Peyer's patch (tissue), 4 donors: ENCODE measurements at places on chromosomes 1 and 21. TPM values are rescaled to one million over a fixed set of nuclear protein-coding genes. Genes with fewer than 3 reads are reported as not detected.
A peak's percentile ranks its signal among the peaks of the same experiment; 100 is the strongest.

DNA sequence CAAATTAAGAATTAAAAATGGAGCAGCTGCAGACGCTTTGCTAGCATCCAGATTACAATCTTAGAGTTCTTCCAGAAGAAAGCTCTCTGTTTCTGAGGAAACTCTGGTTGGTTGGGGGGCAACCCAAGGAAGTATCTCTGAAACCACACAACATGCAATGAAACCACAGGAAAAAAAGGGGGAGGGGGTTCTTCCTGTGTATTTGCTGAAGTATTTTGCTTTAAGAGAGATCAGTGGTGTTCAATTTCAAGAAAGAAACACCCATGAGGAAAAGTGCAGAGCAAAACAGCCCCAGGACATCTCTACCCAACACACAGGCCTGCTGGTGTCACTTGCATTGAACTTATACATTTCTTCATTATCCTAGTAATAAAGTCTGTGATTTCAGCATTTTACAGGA, 19.7 kb upstream of the TIAM1 start:
- DNase-seq: no peak

DNA sequence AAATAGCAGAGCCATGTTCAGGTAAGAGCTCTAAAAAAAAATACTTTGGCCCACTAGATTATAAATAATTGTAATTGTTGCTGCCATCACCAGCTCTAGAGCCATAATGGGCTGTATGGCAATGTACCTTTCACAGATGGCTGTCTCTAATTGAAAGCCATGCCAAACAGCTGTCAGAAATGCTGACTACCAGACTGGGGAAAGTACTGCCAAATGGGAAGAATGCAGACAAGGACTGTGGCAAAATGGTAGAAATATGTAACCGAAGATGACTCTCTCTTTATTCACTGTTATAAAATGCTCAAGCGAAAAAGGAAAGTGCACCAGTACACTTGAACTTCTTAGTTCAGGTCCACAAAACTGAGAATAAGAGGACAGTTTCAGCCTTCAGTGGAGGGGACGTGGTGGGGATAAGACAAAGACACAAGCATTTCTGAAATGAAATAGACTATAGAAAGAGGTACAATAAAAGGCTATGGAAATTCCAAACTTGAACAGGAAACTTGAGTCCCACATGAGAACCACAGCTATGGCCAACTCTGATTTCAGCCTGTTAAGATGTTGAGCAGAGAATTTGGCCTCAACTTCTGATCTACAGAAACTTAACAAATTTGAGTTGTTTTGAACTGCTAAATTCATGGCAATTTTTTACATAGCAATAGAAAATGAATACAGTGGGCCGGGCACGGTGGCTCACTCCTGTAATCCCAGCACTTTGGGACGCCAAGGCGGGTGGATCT, 46.5 kb upstream of the LPGAT1 start:
- no peak for DNase-seq

DNA sequence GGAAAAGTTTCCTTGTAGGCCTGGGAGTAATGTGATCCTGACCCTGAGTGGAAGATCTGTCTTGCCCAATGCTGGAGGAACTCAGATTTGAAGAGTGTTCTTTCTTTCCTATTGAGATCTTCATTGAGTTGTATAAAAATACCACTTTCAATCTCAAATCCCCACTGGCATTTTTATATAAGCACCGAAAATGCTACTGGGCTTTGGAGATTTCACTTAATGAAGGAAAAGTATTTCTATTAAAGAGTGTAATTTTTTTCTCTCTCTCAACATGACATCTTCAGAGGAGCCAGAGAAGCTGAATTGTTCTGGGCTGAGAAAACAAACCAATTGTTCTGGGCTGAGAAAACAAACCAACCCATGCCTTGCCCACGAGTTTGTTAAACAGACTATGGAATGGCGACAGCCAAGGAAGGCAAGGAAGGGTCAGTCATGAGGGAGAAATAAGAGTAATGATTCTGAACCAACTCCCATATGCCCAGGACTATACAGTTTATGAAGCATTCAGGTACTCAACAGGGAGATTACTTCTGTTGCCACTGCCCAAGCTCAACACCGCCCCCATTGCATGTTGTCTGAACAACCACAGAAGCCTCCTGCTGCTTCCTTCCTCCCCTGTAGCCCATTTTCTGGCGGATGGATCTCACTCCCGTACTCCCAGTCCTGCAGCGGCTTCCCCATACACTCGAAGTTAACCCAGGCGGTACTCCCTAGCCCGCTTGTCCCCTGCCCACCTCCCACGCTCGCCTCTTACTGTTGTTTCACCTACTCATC, 103.2 kb downstream of the BEND5 start:
- DNase-seq: no peak

- no peak for DNase-seq
These were observed 12.1 kb downstream of the ICMT start for GRCh38 chr1:6223617-6224016.

- peak; percentile 70 for DNase-seq
These were observed 163.2 kb upstream of the HMCN1 start for GRCh38 chr1:185570962-185571361.

GRCh38 chr21:33390479-33390878, 12.7 kb upstream of the IFNGR2 start:
- no peak for DNase-seq

- no peak for DNase-seq
These were observed 378.4 kb downstream of the ADGRL2 start for GRCh38 chr1:82179131-82179530.

DNA sequence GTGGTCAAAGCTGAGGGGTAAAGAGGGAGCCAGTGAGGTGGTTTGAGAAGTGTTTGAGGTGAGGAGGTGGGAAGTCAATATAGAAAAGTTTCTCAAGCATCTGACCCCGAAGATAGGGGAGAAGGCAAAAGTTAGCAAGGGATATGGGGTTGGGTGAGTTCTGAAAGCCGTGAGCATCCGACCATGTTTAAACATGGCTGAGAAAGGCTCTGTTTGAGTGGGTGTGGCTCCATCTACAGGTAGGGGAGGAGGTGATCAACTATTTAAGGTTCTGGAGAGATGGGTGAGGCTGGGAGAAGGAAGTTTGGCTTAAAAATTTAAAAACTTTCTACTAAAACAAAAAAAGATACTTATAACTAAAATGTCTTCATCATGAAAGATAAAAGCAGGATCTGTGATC, 273.8 kb downstream of the KCNJ6 start:
- no peak for DNase-seq

- no peak for DNase-seq
These were observed 39.5 kb upstream of the DDAH1 start for GRCh38 chr1:85504417-85504816.

DNA sequence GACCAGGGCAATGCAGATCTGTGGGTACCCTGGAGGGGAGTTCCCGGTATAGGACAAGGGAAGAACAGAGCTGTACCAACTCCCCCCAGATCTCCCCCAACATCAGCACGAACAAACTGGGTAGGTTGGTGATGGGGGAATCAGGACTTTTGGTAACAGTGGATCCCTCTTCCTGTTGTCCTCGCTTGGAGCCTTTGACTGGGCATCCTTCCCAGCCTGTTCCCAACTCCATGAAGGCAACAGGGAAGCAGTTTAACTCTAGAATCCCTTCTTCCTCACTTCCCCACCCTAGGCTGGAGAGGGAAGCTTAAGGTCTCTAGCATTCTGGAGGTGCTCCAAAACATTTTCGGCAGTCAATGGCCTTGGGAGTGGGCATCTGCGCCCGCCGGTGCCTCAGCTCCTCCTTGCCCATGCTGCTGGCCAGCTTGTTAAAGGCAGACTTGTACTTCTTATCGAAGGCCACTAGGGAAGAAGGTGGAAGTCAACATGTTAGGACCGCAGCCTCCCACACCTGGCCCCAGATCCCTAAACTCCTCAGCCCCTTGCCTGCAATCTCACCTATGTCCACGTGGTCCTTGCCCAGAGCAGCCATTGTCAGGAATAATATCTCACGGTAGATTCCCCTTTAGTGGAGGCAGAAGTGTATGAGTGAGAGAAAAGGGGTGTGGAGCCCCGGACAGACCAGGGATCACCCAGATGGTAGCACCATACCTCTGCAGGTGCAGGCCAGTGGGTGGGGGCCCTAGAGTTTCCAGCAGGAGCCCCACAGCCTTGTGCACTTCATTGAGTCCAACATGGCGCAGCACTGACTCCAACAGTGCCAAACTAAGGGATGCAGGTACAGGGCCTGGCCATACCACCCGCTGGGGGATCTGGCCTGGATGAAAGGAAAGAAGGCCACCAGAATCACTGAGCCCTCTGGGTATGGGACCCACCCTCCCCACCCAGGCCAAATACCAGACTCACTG, 7.5 kb upstream of the GATAD2B start:
- DNase-seq: no peak

GRCh38 chr1:22636927-22637326, 499 bp downstream of the C1QA start:
- DNase-seq: no peak

GRCh38 chr1:21383785-21384401, 56.0 kb upstream of the NBPF3 start:
- DNase-seq: no peak

DNA sequence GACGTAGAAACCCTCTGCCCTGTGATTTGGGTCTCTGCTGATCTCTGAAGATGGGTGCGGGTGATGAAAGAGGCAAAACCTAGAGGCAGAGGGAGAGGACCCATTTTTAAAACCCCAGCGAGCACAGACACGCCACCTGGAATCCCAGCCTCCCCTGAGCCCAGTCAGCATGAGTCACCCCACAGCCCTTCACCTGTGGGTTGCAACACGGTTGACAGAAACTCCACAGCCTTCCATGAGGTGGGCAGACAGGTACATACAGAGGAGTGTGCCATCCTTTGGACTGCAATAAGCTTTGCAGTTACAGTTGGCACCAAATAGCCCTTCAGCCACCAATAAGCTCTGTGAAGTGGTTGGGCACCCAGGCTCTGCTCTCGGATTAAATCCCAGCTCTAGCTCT, 2.1 kb upstream of the GRHL3 start:
- DNase-seq: no peak

CD1B gene
- total RNA-seq: not detected

ZSCAN20 gene
- total RNA-seq: 7.5 TPM

FAM78B gene
- total RNA-seq: 0.35 TPM
